Stimulated activated CD4-positive, alpha-beta T cell treated with anti-CD3 and anti-CD28 coated beads, TNF-alpha, amount 100 ng/mL, for 1 hour (primary cell): ENCODE measurements at places on chromosomes 1 and 21.

DNA sequence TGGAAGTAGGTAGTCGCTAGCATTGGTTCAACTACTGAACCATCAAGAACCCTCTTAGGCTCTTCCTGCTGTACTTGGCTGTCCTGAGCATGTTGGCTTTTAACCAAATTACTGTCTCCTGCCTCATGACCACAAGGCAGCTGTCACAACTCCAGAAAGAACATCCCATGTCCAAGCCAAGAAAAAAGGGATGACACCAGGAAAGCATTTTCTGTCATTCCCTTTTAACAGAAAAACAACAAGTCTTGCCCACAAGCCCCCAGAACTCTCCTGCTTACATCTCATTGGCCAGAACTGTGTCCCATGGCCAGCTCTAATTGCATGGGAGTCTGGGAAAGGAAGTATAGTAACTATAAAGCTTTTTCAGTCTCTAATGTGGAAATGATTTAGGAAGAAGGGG, 2.4 kb upstream of the RNU5D-1 start:
- no peak for DNase-seq

DNA sequence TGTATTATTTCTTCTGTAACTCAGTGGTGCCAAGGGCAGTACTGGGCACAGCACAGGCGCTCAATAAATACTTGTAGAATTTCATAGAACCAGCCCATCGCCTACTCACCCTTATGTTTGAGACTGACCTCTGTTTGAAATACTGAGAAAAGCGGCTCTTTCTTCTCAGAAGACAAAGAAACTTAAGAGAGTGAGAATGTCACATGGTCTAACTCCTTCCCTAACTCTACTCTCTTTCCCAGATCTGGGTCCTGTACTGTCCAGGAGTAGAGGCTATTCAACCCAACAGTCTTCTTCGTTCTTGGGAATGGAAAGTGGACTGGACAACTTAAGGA, 4.2 kb downstream of the IGSF8 start:
- no peak for DNase-seq

DNA sequence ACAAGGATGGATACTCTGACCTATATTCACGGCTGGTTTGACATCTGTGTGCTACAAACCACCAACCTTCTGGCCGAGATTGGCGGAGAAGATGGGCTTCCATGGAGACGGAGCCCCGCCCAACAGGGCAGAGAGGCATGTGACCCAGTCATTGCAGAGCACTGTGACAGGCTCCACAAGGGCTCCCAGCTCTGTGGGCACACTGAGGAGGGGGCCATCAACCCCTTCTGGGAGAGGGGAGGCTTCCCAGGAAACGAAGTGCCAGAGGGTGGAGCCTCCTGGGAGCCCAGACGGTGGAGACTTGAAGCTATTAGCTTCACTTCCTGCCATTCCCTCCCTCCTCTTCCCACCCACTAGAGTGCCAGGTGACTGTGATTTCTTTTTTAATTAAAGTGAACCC, 71.6 kb upstream of the IFFO2 start:
- no peak for DNase-seq

GRCh38 chr1:100443811-100444571, 91.7 kb downstream of the CDC14A start:
- DNase-seq = no peak

- no peak for DNase-seq
These were observed 15.2 kb downstream of the PDZK1IP1 start for GRCh38 chr1:47174656-47175020.

DNA sequence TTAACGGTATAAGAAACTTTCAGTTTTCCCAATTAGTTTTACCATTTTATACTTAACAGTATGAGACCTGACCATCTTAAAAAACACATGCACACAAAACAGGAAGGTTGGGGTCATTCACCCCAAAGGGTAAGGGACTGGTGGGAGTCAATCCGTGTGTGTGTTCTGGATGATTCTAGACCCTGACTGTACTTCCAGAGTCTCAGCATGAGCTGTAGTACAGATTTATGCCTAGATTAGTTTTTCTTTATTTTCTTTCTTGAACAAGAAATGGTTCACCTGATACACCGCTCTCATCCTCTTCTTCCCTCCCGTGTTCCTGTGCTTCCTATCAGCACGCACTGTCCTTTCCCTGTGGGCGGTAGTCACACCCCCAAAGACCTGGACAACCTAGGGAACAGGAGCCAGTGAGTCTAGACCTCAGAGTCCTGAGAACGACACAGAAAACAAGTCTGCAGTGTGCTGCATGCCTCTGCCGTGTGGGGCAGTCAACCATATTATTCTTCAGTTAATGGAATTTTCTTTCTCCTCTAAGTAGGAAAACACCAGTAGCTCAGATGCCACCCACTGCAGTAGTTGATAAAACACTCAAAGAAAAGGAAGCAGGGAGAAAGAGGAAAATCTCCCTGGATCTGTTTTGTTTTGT, 38.9 kb upstream of the MRPS6 start:
- no peak for DNase-seq

GRCh38 chr1:182886985-182887384, 47.8 kb downstream of the DHX9 start:
- no peak for DNase-seq

DNA sequence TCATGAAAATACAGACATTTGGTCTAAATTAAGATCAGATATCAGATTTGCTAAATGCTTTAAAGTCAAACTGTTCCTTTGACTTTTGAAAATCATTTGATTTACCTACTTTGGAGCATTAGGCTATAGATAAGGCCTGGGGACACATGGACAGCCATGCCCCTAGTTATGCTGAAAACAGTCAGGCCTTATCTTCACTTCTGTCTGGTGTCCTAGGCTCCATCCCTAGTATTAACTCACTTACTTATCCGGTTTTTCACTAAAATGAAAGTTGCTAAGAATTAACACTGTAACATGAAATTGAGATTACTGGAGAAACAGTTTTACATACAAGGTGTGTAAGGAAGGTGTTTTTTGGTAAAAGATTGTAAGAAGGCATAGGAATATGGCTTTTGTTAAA, 4.5 kb upstream of the CATSPERE start:
- DNase-seq = no peak

DNA sequence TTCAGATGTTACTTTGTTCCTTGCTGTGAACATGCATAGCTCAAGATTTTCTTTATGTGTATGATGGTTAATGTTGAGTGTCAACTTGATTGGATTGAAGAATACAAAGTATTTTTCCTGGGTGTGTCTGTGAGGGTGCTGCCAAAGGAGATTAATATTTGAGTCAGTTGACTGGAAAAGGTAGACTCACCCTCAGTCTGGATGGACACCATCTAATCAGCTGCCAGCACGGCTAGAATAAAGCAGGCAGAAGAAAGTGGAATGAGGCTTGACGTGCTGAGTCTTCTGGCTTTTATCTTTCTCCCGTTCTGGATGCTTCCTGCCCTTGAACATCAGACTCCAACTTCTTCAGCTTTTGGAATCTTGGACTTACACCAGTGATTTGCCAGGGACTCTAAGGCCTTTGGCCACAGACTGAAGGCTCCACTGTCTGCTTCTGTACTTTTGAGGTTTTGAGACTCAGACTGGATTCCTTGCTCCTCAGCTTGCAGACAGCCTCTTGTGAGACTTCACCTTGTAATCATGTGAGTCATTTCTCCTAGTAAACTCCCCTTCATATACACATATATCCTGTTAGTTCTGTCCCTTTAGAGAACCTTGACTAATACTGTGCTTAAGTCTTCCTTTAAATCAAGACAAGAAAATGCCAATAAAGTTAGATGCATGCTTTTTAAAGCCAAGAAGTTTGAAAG, 626.6 kb downstream of the KCNT2 start:
- DNase-seq = no peak

GRCh38 chr21:42262831-42263231, 43.9 kb downstream of the ABCG1 start:
- DNase-seq = no peak
